ENCODE measurements at places on chromosomes 5 and 9.

GRCh38 chr9:108322326-108323098 is 533.3 kb downstream of the ACTL7B start:
- no peak for DNase-seq

DNA sequence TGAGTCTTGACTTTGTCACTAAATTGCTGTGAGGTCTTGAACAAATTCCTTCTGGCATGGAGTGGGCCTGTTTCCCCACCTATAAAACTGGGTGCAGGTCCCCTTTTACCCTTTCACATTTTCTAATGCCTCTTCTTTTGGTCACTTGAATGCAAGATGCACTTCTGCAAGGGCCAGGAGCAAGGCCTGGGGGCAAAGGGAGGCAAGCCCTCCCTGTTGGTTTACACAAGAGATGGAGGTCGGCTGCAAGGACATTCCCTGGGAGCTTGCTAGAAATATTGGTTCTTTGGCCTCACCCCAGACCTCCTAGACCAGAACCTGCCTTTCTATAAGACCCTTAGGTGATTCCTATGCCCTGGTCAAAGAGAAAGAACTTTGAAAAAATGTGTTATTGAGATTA is 5.8 kb downstream of the FOXE1 start:
- DNase-seq: no peak

- no peak for DNase-seq
Measured at GRCh38 chr5:149771216-149771980, 41.3 kb downstream of the PPARGC1B start.

- DNase-seq: no peak
Measured at GRCh38 chr5:17799521-17799920, 165.3 kb downstream of the TAF11L14 start.

- DNase-seq: no peak
Measured at GRCh38 chr5:127060470-127060985, 12.8 kb downstream of the C5orf63 start.

GRCh38 chr5:116521173-116521872 is 53.3 kb downstream of the SEMA6A start:
- DNase-seq: no peak

- DNase-seq: no peak
Measured at GRCh38 chr9:94056442-94056974, 27.8 kb upstream of the PTPDC1 start.

- no peak for DNase-seq
Measured at GRCh38 chr9:116337015-116337414, 183.4 kb downstream of the PAPPA start.

DNA sequence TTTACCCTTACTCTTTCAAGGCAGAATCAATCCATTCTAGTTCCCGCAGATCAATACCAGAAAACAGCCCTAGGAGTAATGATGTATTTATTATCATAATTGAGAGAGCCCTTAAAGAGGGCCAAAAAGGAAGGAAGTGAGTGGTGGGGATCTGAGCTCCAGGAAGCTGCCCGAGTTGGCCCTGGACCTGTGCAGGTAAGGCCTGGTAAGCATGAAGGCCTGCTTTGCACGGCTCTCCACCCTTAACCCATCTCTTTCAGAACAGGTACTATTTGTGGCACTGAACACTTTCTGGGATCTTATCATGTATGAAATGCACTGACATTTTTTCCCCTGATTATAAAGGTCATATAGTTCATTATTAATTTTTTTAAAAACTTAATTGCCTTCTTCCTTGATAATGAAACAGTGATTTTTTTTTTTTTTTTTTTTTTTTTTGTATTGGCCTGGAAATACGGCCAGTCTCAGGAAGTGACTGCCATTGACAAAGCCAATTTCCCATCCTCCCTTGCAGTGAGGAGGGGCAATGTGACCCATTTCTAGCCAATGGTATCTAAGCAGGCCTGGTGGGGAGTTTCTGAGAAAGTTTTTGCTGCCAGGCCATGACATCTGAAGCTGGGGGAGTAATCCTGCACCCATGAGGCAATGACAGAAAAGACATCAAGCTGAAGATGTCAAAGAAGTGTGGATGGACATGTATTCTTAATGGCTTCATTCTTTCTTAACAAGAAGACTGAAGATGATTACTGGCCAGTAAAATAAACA is 6.3 kb upstream of the MVB12B start:
- no peak for DNase-seq
